Breast epithelium (tissue), 4 donors: ENCODE measurements at places on chromosomes 4 and X. TPM values are rescaled to one million over a fixed set of nuclear protein-coding genes. Genes with fewer than 3 reads are reported as not detected.

Gene RIPPLY1
- total RNA-seq: not detected

Gene HERC3
- 34.1 TPM for total RNA-seq

Gene BCAP31
- 245 TPM for total RNA-seq

Gene SEPSECS
- total RNA-seq: 10.8 TPM

DNA sequence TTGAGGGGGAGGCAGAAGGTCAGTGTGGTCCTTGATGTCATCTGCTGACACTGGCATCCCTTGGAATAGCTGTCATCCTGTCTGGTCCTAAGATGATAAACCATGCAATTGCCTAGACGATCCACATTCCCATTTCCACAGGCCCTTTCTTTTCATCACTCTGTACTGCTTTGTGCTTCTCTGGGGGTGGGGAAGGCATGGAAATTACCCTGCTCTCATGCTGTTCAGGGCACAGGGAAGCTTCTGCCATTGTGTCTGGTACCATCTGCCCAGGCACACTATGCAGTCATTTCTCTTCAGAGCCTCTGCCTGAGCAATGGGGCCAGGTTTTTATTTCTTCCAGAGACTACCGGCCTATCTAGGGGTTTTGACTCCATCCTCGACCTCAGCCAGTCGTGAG, 49.7 kb upstream of the ELOVL6 start:
- DNase-seq: no peak
- no peaks in the 10 kb centered on the region for H3K36me3 ChIP-seq
- H3K27me3 ChIP-seq: no peaks in the 10 kb centered on the region
- H3K4me3 ChIP-seq: no peak overlapping the region

DNA sequence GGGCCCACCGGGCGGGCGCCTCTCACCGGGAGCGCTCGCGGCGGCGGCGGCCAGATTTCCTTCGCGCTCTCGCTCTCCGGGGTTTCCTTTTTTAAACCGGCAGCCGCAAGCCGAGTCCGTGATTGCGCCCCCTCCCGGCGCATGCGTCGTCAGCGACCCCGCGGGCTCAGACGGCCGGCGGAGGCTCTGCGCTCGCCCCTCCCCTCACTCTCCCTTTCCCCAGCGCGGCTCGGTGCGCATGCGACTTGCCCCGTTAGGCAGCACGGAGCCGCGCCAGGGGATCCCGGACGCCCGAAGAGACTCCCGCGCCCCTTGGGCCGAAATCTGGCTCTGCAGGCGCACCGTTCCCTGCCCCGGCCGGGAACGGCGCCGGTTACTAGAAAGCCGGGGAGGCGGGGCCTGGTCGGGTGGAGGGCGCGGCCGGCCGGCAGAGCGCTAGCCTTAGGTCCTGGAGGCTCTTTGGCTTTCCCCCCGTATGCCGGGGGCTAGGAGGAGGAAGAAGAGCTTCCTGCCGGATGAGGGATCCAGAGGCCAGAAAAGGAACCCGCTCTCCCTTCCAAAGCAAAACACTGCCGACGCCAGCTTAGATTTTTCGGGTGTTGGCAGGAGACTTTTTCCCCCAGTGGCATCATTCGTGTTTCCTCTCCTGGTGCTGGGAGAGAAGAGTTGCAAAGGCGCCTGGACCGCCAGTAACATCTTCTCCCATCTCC, at the start of gene CLOCK:
Gene CLOCK, minus strand, starts transcription at position 154 of the 710 bp plus-strand sequence. CDS start 64,124 bp downstream, outside the sequence.
- no peaks in the 10 kb centered on the region for H3K36me3 ChIP-seq
- peak within 1 kb of the TSS; percentile 98 for H3K27ac ChIP-seq

DNA sequence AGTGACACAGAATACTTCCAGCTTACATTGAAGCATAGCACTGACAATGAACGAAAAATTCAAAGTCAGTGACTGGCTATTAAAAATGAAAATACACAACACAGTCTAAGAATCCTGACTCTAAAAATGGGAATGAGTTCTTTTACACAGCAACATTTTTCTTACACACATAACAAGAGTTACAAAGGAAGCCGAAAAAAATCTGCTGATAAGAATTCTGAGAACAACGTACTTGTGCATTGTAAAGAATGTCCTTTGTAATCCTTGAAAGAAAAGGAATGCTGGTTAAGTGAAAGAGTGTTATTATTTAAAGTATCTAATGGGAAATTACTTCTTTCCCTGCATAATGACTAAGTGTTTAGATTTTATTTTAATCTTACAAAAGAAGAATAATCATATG, 199.4 kb downstream of the PRDM5 start:
- H3K27me3 ChIP-seq: no peaks in the 10 kb centered on the region
- no peak overlapping the region for H3K4me3 ChIP-seq
- H3K4me1 ChIP-seq: no peaks in the 10 kb centered on the region

- no peak for DNase-seq
- H3K4me3 ChIP-seq: no peak overlapping the region
- H3K36me3 ChIP-seq: no peaks in the 10 kb centered on the region
- no peaks in the 10 kb centered on the region for H3K4me1 ChIP-seq
- peaks cover 9% of the 10 kb centered on the region for H3K27me3 ChIP-seq
Measured at GRCh38 chrX:118702741-118703140, 24.7 kb upstream of the IL13RA1 start.

DNA sequence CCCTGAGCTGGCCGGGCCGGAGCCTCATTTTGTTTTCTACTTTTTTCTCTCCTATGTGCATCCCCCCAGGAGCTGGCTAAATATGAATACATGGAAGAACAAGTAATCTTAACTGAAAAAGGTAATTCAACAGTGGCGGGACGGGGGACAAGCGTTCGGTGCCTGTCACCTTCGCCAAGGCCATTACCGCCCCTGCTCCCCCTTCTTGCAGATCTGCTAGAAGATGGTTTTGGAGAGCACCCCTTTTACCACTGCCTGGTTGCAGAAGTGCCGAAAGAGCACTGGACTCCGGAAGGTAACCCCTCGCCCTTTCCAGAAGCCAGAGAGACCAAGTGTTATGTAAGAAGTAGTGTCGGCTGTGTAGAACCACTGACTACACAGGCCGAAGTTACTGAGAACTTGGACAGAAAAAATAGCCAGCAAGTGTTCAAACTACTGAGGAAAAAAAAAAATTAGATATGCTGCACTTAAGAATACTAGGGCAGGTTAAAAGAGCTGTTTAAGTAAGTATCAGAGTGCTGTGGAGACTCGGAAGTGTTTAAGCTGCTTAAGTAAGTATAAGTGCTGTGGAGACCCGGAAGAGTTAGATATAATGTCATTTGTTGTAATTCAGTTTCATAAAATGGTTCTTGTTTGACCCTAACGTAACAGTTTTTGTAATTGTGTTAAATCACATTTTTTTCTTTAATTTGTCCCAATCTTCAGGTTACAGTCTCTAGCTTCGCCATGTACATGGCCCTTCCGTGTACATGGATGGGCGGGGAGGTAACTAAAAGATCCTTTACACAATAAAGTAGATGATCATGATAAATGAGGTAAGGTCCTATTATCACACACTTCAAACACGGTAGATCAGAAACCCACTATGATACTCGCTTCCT, 856 bp downstream of the SAT1 start:
- H3K4me3 ChIP-seq: peak overlapping the region; percentile 65
- no peaks in the 10 kb centered on the region for H3K4me1 ChIP-seq
- H3K27ac ChIP-seq: peak overlapping the region; percentile 97
- H3K27me3 ChIP-seq: no peaks in the 10 kb centered on the region
- DNase-seq: no peak

GRCh38 chr4:3656416-3657356, 109.5 kb upstream of the ADRA2C start:
- H3K4me3 ChIP-seq: no peak overlapping the region
- peaks cover 82% of the 10 kb centered on the region for H3K27me3 ChIP-seq
- DNase-seq: no peak
- no peaks in the 10 kb centered on the region for H3K4me1 ChIP-seq

DNA sequence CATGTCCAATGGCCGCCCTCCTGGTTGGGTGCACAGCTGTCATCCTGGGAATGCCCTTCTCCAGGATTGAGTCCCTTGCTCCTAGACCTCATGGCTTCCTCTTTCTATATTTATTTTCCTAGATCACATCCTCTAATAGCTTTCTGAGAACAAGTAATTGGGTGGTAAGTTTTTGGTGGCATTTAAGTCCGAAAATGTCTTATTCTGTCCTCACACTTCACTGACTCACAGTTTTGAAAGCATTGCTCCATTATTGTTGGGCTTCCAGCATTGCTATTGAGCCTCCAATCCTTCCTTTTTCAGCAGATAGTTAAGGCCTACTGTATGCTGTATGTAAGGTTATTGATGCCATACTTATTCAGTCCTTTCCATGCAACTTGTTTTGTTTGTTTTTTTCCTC, 25.9 kb downstream of the PGM2 start:
- peaks cover 3% of the 10 kb centered on the region for H3K36me3 ChIP-seq
- no peaks in the 10 kb centered on the region for H3K4me1 ChIP-seq
- H3K27ac ChIP-seq: no peak overlapping the region
- no peak for DNase-seq
- H3K27me3 ChIP-seq: no peaks in the 10 kb centered on the region

DNA sequence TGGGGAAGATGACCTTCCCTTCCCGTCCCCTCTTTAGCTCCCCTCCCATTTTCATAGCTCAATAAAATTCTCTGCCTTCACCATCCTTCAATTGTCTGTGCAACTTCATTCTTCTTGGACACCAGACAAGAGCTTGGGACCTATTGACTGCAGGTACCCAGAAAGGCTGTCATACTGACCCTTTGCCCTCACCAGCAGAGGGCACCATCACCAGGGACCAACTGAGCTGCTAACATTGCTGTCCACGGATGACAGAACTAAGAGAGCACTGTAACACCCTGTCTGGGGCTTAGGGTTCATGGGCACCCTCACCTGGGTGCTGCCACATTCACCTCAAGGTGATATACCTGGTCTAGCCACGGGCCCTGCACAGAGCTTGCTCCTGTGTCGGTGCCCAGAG, 141.3 kb upstream of the VCX3B start:
- no peak for DNase-seq
- H3K27me3 ChIP-seq: no peaks in the 10 kb centered on the region
- H3K36me3 ChIP-seq: no peaks in the 10 kb centered on the region
- no peak overlapping the region for H3K27ac ChIP-seq
- no peak overlapping the region for H3K4me3 ChIP-seq
- H3K4me1 ChIP-seq: no peaks in the 10 kb centered on the region

DNA sequence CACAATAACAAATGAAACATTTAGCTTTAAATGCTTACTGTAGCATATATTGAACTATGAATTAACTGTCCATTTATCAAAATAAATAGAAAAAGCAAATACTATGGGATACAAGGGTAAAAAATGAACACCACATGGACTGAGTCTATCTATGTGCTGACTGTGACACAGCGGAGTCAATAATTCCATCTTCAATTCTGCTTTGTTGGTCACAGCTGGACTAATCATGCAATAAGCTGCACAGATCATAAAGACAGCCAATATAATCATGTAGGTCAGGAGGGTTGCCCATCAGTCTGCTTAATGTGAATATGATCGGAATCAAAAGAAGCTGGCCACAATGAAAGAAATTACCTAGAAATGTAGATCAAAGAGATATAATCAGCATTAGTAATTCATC, 95.7 kb upstream of the FAM47A start:
- no peak for DNase-seq
- no peaks in the 10 kb centered on the region for H3K27me3 ChIP-seq
- no peaks in the 10 kb centered on the region for H3K4me1 ChIP-seq

GRCh38 chr4:94722270-94722669, 35.5 kb upstream of the BMPR1B start:
- H3K36me3 ChIP-seq: no peaks in the 10 kb centered on the region
- no peaks in the 10 kb centered on the region for H3K4me1 ChIP-seq
- no peak overlapping the region for H3K4me3 ChIP-seq
- no peak overlapping the region for H3K27ac ChIP-seq

GRCh38 chrX:56738670-56739069, 9.6 kb downstream of the NBDY start:
- no peaks in the 10 kb centered on the region for H3K27me3 ChIP-seq
- no peaks in the 10 kb centered on the region for H3K4me1 ChIP-seq
- no peaks in the 10 kb centered on the region for H3K36me3 ChIP-seq
- H3K4me3 ChIP-seq: no peak overlapping the region

DNA sequence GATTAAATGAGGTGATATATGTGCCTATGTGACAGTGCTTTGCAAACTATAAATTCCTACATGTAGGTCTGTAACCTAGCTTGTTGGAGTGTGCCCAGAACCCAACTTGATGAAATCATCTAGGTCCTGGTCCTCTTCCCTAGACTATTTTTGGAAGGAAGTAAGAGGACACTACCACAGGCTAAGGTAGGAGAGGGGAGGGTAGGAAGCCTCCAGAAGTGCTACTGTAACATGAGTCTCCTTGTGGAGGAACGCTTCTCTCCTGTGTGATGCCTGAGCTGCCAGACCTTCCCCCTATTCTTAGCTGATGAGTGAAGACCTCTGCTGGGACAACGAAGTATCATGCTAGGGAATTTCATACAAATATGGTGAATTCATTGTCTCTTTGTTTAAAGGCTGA, 41.8 kb upstream of the IL21 start:
- no peaks in the 10 kb centered on the region for H3K4me1 ChIP-seq
- no peak overlapping the region for H3K4me3 ChIP-seq
- no peaks in the 10 kb centered on the region for H3K27me3 ChIP-seq
- H3K36me3 ChIP-seq: no peaks in the 10 kb centered on the region
- no peak for DNase-seq

DNA sequence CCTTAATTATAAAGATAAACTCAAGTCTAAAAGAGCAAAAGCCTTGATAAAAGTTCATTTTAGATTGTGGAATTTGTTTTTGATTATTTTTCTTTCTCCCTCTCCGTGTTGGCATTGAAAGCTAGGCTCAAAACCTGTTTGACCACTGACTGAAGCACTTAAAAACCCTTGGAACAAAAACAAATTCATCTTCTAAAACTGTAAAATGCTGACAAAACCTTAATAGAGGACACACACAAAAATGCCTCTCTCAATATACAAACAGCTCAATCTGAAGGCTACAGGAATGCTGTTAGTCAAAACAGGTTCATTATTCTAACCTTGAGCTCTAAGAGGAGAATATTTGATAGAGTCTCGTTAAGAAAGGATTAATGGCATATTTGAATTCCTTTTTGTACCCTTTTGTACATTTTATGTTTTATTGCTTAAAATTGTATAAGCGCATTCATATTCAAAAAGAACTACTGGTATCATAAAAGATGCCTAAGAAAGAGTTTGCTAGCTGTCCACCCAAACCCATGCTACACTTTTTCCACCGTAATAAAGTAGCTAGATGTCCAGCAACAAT, 74.3 kb upstream of the NAP1L5 start:
- H3K27ac ChIP-seq: peak overlapping the region; percentile 36
- DNase-seq: no peak
- H3K36me3 ChIP-seq: no peaks in the 10 kb centered on the region
- H3K4me1 ChIP-seq: no peaks in the 10 kb centered on the region
- H3K4me3 ChIP-seq: no peak overlapping the region
- H3K27me3 ChIP-seq: no peaks in the 10 kb centered on the region

DNA sequence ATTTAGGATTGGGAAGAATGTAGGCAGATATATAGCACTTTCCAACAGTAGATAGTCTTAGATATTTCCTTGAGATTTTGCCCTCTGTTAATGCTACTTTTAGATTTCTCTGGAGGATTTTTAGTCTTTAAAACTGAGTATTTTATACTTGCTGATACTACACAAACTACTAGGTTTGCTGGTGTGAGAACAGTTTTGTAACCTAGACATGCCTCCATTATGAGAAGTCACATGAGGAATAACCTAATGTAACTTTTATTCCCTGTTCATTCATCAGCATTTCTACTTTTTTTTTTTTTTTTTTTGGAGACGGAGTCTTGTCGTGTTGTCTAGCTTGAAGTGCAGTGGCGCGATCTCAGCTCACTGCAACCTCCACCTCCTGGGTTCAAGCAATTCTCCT, 137.2 kb downstream of the RAPGEF2 start:
- no peak overlapping the region for H3K4me3 ChIP-seq
- no peaks in the 10 kb centered on the region for H3K4me1 ChIP-seq
- no peaks in the 10 kb centered on the region for H3K36me3 ChIP-seq
- H3K27ac ChIP-seq: no peak overlapping the region
- DNase-seq: no peak

- DNase-seq: no peak
Measured at GRCh38 chr4:67522230-67522629, 23.1 kb downstream of the CENPC start.
